ENCODE measurements at places on chromosomes 6 and 20. TPM values are rescaled to one million over a fixed set of nuclear protein-coding genes. Genes with fewer than 3 reads are reported as not detected.

- no peak for DNase-seq
These were observed 31.1 kb downstream of the HDAC2 start for GRCh38 chr6:113939825-113940224.

DNA sequence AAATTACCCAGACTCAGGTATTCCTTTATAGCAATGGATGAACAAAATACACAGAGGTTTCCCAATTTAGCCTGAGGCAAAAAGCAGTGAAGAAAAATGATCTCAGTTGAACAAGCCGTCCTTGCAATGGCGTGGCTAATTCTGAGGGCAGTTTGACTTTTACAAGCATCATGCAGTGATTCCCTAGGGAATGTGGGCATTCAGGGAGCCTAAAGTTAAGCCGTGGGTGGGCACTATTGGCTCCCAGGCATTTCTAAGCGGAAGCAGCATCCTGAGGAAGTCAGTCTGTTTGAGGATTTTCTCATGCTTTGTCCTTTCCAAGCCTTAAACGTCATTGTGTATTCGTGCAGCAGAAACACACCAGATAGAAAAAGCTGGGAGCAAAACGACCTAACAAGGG is 133.9 kb downstream of the MYLK4 start:
- DNase-seq: no peak

GRCh38 chr6:170584181-170584953 is at the start of gene PDCD2:
Gene PDCD2 (minus strand): TSS chr6:170584637. CDS start chr6:170584581, 56 bp downstream.
- peak; percentile 94 for DNase-seq

GRCh38 chr20:33789858-33790182 is 21.3 kb upstream of the CHMP4B start:
- DNase-seq: no peak

DNA sequence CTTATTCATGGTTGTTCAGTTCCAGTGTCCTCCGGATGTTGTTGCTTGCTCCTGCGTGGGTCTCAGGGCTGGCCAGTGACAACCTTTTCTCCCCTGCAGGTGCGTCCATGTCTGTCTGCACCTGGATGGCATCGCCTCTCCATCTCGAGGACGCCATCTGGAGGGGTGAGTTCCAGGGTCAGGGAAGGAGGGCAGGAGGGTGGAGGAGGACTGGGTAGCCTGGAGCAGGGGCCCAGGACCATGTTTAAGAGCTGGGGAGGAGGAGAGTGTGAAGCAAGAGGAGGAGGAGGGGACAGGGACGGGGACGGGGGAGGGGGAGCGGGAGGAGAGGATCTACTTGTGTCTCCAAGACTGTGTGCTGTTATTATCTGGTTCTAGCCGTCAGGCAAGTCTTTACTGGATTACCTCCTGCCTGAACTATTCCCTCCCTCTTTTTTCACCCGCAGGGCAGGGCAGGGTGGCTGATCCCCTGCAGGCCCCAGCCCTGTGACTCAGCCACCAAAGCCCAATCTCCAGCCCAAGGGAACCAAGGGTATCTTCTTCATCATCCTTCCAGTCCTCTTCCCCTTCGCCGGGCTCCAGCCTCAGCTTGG is 32.2 kb upstream of the TULP1 start:
- no peak for DNase-seq

Gene FILIP1
- 41.5 TPM for total RNA-seq

Measured in myocyte (in vitro differentiated cells).